ENCODE measurements at places on chromosomes 1 and 21. TPM values are rescaled to one million over a fixed set of nuclear protein-coding genes. Genes with fewer than 3 reads are reported as not detected.

Gene NPHS2
- not detected for total RNA-seq

Gene RUNX1
- 15.6 TPM for total RNA-seq

DNA sequence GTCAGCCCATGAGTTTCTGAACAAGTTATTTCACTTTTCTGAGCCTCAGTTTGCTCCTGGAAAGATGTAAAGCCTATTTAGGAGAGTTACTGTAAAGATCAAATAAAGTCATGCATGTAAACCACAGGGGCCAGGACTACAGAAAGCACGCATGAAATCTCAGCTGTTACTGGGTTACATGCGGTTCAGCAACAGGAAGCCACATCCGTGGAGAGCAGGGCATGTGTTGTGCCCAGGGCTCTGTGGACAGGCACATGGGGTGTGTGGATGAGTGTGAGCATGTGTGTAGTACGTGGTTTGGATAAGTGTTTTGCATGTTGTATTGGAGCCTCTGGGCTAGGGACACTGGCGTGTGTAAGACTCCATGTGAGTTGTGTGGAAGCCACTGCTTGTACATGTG, 2.2 kb upstream of the EPHA2 start:
- no peak for DNase-seq

DNA sequence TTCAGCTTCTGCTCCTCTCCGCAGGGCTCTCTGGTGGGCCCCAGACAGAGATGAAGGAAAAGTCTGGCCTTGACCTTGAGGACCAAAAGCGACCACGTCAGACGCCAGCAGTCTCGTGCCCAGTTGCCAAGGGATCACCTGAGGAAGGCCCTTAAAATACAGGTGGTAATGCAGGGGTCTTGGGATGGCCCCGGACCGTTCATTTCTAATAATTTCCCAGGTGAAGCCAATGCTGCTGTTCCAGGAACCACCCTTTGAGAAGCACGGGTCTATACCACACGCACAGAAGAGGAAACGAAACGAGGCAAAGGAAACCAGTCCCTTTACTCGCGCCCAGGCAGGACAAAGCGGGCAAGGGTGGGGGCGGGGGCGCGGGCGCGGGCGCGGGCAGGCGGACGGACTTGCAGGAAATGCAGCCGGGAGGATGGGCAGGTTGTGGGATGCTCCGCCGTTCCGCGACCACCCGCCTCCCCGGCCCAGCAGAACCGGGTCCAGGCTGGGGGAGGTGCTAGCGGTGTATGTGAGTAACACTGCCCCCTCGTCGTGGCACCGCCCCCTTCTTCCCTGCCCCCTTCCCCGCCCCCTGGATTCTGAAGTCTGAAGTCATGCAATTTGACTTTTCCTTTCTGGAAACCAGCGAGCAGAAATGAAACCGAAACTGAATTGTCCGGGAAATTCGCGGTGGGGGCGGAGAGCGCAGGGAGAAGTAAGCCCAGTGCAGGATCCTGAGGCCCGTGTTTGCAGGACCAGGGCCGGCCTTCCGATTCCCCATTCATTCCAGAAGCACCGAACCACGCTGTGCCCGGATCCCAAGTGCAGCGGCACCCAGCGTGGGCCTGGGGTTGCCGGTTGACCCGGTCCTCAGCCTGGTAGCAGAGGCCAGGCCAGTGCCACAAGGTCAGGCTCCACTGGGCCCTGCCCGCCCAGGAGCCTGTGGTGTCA, 5.8 kb upstream of the MX1 start:
- DNase-seq: peak; percentile 88

DNA sequence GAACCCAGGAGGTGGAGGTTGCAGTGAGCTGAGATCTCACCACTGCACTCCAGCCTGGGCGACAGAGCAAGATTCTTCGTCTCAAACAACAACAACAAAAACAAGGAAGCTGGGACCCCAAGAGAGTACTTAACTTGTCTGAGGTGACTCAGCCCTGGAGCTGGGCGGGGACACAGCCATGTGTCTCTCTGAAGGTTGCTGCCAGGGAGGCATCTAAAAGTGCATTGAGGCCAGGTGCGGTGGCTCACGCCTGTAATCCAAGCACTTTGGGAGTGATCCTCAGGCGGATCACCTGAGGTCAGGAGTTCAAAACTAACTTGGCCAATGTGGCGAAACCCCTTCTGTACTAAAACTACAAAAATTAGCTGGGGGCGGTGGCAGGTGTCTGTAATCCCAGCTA, 7.7 kb downstream of the IFI6 start:
- no peak for DNase-seq

GRCh38 chr1:167721617-167722151, at the start of gene MPZL1:
Gene MPZL1 (plus strand): TSS chr1:167721982. CDS start chr1:167722152, 170 bp downstream.
- DNase-seq: peak; percentile 91

DNA sequence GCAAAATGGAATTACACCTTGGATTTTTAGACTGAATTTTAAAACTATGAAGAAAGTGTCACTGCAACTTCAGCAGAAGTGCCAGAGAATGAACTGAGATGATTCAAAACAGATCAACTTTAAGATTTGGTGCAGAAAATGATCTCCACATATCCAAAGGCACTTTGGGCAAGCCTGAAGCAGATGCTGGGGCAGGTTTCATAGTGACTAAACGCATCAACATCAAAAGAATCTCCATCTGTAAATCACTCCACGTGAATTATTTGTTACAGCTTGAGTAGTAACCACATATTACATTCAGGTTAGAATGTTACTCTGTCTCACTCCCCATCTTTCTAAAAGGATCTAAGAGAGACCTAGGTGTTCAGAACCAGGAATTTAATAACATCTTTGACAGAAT, 329.0 kb upstream of the ESRRG start:
- no peak for DNase-seq

All from urinary bladder (tissue), 4 donors.